Sciatic nerve (tissue), 2 donors: ENCODE measurements at places on chromosomes 7 and 10.

- no peak for DNase-seq
These were observed 41.1 kb downstream of the MINPP1 start for GRCh38 chr10:87545783-87546182.

DNA sequence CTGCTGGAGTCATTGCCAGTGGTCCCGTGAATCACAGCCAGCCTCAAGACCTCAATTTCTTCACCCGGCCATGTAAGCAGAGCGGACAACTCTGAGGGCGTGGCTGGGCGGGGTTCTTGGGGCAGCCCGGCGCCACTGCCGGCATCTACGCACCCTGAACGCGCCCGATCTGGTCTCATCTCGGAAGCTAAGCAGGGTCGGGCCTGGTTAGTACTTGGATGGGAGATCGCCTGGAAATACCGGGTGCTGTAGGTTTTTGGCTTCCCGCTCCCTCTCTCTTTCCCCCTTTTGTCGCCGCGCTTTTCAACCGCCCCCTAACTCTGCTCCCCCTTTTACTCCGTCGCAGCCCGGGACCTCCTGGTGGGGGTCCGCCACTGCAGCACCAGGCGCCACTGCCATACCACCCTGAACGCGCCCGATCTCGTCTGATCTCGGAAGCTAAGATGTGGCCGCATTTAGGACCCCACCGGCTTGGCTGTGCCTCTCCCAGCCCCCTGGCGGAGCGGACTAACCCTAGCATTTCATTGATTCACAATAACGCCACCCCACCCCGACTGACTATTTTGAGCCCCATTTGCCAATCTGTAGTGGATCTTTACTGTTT is 25.3 kb downstream of the GARIN1A start:
- peak; percentile 62 for DNase-seq

- DNase-seq: no peak
These were observed 58.8 kb downstream of the LANCL2 start for GRCh38 chr7:55423891-55424290.

- no peak for DNase-seq
These were observed 7.3 kb downstream of the LRRN3 start for GRCh38 chr7:111098011-111098925.

DNA sequence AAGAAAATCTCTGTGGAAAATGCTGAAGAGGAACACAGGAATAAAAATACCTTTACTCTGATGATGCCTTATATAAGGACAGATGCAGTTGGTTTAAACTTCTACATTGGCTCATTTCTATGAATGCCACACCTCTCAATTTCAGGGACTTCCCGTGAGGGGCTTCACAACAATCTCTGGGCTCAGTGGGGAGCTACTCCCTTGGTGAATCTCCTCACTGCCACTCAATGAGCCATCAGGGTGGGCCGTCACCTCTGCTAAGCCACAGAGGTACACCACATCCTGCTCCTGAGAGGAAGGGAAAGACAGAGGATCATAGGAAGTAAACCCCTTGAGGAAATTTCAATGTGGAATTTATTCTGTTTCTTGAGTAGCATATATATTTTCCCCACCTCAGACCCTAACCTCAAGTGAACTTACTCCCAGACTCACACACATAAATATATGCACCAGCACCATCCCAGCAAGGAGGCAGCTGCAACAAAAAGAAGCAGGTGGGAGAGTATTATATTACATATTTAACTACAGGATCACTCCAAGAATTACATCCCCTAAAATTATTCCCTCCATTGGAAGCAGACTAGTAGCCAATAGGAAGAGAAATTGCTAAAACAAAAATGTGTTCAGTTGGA is 63.3 kb upstream of the PRSS1 start:
- DNase-seq: no peak
